ENCODE measurements at places on chromosomes 7 and 10.

GRCh38 chr10:7583626-7584025 is 83.1 kb downstream of the ITIH5 start:
- no peak for DNase-seq

- no peak for DNase-seq
Measured at GRCh38 chr7:12250232-12250631, 39.1 kb downstream of the TMEM106B start.

DNA sequence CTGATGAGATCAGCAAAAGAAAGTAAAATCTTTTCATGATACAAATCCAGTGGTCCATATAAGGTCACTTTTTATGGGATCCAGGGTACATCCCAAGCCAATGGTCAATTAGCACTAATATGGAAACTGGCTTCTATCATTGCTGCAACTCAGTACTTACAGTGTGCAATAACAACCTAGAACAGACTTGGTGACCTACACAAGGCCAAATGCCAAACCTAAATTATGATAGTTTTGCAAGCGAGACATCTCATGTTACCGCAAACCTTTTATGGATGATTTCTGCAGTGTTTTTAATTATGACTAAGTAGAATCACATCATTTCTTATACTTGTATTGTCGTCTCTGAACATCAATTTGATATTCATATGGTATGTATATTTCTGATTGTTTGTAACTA is 583.5 kb upstream of the SEMA3D start:
- peak; percentile 36 for DNase-seq

GRCh38 chr7:76351372-76351771 is 7.4 kb downstream of the YWHAG start:
- no peak for DNase-seq

DNA sequence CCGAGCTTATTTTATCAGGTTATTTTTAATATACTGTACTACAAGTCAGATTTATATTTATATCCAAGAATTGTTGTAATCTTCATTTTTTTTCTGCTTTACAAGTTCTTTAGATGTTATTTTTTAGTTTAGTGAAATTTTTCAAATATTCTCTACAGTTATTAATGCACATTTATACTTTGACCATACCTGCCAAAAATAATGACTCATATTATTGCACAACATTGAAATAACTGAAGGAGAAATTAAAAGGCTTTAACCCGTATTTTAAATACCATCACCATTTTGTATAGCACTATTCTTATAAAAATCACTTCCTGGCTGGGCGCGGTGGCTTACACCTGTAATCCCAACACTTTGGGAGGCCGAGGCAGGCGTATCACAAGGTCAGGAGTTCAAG is 278.5 kb downstream of the BICC1 start:
- DNase-seq, result no peak

- DNase-seq, result no peak
Measured at GRCh38 chr10:120715171-120715570, 136.0 kb upstream of the WDR11 start.

DNA sequence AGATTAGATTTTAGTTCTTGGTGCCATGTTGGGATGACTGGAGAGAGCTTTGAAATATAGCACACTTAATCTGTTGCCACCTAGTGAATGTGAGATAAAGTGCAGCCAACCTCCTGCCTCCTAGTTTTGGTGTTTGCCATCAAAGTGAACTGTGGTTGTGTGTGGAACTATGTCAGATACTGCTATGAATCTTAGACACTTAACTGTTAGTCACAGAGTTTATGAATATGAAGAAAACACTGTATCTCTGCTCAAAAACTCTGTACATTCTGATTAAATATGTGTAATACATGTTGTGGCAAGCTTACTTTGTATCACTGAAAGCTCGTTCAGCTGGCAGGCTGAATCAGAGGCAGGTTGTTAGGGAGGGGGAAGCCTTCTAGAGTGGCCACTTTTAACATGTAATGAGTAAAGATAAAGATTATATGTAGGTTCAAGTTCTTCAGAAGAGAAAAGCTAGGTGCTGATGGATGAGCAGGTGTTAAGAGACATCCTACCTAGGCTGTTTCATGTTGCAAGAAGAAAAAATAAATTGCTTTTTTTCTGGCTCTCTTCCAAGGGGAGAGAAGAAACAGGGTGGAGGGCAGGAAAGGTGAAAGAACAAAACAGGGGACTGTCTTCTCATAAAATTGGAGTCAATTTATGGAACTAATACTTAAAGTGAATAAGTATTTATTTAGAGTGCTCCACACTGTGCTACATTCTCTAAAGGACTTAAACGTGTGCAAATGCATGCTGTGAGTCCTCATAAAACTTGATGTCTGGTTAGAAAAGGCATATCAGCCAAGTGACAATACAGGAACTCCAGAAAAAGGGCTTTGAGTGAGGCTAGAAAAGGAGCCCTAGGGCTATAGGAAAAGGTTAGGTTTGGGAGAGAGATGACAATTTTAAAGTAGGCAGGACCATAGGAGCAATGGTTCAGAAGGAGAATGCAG is 14.1 kb upstream of the LAMB1 start:
- DNase-seq, result no peak

DNA sequence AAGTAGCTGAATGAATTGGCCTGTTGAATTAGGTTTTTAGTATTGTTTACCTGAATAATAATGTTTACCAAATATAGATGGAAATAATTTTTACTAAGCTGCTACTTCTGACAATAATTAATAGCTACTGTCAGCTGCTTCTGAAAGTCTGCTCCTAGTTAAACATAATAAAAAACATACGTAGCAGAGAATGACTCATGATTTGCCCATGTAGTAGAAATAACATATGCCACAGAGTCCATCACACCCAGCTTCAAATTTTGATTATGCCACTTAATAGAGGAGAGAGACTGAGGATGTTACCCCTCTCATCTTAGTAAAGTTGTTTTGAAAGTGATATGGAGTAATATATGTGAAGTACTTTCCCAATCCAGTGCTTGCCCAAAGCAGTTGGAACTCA is 57.6 kb upstream of the MDFIC start:
- DNase-seq, result peak; percentile 24

DNA sequence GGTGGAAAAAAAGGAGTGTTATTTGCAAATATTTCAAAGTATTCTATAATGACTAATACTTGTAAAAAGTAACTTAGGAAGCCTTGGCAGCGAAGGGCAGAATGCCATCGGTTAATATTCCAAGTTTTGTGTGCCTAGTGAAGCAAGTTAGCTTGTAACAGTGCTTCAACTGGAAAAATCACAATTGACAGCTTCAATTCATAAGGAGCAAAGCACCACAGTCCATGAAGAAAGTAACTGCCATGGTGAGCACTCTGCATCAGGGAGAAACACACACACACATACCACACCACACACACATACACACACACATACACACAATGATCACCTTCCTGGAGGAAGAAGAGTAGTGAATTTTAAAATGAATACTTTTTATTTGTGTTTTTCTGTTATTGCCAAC is 298.3 kb downstream of the CNTNAP2 start:
- DNase-seq, result no peak

GRCh38 chr10:29730458-29730857 is 95.7 kb upstream of the SVIL start:
- DNase-seq, result no peak
